GM03348 (cell line): ENCODE measurements at places on chromosomes 6 and 20.

DNA sequence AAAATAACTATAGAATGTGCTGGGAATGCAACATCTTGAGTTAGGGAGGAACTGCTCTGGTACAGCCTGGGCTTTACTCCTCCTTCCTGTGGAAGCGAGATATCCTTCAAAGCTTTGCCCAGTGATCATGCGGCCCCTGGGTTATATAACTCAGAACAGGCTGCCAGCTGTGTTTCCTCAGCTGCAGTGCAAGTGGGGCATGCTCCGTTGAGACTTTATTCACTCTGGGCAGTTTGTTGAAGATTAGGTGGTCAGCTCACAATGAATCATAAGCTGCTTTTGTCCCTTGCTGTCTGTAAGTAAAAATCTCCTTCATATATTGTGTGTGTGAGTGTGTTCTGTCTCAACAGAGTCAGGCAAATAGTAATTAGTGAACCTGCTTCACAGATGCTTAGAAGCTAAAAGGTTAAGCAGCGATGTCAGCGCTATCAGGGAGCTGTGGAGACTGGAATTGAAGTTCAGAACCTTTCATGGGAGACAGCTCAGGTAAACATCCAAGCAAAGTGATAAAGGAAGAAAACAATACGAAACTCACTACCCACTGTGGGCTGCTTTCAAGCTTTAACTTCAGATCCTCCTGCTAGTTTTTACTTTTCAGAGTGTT, 688.4 kb downstream of the HTR1B start:
- no peak for DNase-seq

DNA sequence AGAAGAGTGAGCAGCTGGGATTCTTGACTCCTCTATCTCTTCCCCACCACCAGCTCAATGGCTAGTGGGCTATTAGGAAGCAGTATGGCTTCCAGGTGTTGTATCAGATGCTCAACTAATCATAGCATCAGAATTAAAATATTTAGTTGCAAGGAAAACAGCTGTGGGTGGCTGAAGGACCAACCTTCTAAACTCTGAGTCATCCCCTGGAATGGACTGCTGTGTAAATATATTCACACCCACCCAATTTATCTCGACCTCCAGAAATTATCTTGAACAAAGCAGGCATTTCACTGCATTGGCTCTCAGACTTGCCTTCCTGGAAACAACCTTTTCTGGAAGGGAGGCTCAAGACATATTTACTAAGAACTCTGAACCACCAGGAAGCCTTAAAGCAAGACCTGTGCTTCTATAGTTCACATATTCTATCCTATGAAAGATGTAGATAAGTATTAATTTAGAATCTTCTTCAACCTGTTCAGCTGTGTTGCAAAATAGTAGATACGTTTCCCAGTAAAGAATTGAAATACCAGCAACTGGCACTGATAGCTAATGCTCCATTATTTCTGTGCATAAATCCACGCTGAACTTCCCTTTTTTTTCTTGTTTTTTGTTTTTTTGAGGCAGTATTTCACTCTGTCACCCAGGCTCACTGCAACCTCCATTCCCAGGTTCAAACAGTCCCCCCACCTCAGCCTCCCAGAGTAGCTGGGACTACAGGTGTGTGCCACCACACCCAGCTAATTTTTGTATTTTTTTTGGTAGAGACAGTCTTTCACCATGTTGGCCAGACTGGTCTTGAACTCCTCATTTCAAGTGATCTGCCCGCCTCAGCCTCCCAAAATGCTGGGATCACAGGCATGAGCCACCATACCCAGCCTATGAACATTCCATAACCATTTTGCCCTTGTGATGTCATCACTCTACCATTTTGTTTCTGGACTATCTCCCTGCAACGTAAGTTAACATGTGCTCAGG, 56.9 kb upstream of the CD2AP start:
- peak; percentile 15 for DNase-seq

GRCh38 chr6:163694072-163694471, 279.6 kb downstream of the QKI start:
- DNase-seq: no peak

DNA sequence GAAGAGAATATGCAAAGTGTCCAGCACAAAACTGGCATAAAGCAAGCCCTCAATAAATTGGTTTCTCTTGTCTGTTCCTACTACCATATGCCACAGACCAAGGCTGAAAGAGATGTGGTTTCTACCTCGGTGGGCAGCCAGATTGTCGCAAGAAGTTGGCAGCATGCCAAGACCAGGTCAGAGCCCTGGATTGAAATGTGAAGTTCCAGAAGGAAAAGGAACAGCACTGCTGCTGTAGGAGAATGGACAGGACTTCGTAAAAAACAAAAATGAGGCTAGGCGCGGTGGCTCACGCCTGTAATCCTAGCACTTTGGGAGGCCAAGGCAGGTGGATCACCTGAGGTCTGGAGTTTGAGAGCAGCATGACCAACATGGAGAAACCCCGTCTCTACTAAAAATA, 22.1 kb downstream of the MRPL14 start:
- DNase-seq: no peak

DNA sequence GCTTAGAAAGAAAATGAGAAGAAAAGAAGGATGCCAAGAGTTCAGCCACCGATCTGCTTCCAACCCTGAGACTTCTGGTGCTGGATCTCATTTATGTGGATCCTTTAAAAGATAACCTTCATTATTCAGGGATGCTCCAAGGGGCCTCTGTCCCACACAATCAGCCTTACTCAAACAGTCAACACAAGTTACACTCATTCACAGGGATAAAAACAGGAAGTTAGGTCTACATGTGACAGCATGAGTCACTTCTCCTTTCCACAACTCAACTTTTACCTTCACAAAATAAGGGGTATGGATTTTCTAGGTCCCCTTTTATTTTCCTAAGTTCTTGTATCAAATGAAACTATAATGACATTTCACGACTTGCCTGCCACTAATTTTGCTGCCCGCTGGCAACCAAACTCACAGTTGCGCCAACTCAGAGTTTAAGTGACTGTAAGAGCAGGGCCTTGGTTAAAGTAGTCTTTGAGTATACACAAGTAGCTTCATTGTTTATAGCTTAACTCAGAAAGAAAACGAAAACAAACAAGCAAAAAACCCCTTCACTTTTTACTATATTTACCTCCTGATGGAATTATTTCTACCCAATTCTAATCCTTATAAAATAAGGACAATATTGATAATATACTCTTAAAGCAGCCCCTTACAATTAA, 278.8 kb upstream of the RUNX2 start:
- no peak for DNase-seq

- no peak for DNase-seq
Measured at GRCh38 chr20:46488451-46488850, 24.9 kb downstream of the ZNF334 start.

DNA sequence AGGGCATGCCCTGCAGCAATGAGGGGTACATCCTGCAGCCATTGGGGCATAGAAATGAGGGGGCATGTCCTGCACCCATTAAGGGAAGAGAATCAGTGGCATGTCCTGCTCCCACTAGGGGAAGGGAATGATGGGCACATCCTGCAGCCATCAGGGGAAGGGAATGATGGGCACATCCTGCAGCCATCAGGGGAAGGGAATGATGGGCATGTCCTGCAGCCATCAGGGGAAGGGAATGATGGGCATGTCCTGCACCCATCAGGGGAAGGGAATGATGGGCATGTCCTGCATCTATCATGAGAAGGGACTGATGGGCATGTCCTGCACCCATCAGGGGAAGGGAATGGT, 49.7 kb downstream of the PSMB1 start:
- no peak for DNase-seq

DNA sequence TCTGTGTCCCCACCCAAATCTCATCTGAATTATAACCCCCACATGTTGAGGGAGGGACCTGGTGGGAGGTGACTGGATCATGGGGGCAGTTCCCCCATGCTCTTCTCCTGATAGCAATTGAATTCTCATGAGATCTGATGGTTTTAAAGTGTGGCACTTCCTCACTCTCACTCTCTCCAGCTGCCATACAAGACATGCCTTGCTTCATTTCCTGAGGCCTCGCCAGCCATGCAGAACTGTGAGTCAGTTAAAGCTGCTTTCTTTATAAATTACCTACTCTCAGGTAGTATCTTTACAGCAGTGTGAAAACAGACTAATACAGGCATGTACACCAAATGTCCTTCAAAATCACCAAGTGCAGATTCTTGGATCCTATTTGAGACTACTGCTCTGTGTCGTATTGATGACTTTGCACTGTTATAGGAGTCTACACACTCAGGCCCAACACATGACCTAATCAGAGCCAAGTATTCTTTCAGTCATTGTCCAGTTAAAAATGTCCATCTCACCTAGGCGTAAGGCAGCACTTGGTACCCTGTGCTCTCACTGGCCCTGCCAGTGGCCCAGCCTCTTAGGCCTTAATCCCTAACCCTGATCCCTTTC, 52.8 kb upstream of the UST start:
- no peak for DNase-seq

DNA sequence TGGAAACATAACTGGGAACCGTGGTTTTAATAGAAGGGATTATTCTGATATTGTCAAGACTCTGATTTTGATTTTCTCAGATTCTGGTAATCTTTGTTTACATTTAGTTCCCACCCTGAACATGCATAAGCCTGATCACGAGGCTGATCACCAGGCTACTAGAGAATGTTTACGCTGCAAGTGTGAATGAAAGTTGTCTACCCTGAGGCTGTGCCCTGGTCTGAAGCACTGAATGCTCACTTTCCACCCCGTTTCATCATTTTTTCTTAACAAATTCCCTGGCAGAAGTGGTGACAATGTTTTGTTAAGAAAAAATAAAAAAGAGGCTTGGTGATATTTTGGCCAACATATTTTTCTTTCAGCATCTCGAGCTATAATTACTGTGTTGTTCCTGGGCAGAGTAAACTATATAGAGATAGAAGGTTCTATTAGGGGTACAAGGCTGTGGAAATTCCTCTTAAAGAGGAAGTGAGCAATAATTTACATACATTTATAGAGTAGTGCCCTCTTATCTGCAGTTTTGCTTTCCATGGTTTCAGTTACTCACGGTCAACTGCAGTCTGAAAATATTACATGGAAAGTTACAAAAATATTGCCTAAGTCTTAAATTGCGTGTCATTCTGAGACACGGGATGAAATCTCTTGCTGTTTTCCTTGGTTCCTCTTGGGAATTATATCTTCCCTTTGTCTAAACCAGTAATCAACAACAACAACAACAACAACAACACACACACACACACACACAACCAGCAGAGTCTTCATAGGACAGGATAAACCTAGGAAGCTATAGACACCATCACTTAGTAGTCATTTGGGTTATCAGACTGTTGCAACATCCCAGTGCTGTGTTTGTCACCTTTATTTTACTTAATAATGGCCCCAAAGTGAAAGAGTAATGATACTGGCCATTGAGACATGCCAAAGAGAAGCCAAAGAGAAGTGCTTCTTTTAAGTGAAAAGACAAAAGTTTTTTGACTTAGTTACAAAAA, 566.6 kb upstream of the CITED2 start:
- DNase-seq: no peak

- peak; percentile 86 for DNase-seq
Measured at GRCh38 chr20:3777716-3778629, 3.3 kb downstream of the SPEF1 start.

- DNase-seq: no peak
Measured at GRCh38 chr6:53864781-53865180, 70.0 kb downstream of the LRRC1 start.

GRCh38 chr20:7790189-7790588, 150.1 kb downstream of the HAO1 start:
- peak; percentile 43 for DNase-seq

GRCh38 chr6:158037021-158037420, 55.4 kb downstream of the SYNJ2 start:
- no peak for DNase-seq

DNA sequence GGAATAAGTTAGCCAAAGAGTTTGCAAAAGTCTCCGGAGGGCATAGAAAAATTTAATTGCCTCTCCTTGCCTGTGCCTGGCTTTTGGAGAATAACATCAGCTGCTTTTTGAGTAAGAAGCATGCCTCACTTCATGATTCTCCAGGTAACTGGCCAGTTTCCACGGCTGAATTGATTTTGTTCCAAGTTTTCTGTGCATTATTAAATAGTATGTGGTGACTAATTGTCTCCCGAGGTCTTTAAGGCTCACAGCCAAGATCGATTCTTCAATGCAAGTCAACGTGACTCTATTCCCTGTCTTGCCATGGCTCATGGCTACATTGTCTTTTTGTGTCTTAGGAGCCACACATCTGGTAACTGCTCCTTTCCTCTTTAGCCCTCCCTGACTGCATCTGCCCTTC, 54.2 kb downstream of the CNR1 start:
- DNase-seq: no peak

- no peak for DNase-seq
Measured at GRCh38 chr20:31699801-31700728, 22.6 kb downstream of the BCL2L1 start.

DNA sequence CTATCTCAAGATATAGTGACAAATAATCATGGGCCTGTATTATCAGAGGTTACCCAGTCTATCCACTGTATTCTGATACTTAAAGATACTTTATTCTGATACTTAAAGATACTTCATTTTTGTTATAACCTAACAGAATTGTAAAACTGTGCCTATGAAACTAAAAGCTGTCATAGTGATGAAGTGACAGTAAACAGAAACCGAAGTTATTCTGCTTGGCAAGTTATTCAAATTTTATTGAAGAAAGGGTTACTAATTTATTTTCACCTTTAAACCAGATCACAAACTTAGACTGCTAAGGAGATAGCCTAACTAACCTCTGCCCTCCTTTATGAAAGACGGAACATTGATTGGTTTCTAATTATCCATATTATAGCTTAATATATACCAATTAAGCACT, 604.6 kb upstream of the IMPG1 start:
- DNase-seq: no peak

DNA sequence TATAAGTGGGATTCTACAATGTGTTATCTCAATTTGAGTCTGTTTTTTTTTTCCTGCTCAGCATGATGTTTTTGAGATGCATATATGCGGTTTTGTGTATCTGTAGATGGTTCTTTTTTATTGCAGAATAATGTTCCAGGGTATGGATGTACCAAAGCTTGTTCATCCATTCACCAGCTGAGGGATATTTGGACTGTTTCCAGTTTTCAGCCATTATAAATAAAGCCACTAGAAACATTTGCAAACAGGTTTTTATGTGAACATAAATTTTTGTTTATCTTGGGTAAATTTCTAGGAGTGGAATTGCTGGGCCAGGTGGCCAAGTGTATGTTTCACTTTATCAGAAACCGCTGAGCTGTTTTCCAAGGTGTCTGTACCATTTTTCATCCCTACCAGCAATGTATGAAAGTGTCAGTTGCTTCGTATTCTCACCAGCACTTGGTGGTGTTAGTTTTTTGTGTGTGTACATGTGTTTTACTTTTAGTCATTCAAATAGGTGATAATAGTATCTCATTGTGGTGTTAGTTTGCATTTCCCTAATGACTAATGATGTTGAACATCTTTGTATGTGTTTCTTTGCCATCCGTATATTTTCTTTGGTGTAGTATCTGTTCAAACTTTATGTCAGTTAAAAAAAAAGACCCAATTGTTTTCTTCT, 124.2 kb downstream of the CEBPB start:
- DNase-seq: no peak
